ENCODE measurements at places on chromosomes 5 and 9.

DNA sequence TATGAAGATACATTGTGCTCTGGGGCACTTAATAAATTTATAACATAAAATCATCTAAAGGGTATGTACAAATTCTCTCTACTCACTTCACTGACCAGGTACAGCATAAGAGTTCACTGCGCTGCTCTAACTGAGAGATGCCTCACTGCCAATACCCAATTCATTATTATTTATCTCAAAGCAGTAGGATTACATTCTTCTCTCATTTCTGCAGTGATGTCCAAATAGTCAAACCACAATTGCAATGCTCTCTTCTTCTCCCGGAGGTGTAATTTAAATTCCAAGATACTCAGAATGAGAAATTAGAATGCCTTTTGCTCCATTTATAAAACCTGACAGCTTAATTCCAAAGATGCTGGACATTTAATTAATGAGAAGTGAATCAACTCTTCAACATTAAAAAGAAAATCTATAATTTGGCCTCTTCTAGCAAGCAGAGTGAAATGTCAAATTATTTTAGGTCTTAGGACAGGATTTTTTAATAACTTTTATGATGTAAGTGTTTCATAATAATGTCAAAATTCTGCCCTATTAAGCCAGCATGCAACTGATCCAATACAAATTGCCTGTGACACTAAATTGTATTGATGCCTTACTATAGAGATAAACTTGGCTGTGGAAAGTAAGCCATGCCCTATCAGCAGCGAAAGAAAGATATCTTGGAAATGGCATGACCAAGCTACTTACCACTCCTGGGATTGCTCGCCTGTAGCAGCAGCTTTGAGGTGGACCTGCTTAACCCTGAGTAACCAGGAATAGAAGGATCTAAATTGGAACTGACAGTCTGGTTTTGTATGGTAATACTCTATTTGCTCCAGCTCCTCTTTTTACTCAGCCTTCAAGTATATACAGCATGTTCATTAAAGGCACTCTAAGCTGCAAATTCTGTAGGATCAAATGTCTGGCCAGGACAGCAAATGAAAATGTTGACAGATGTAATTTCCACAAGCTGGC is 374.2 kb upstream of the TYRP1 start:
- DNase-seq: no peak

GRCh38 chr9:22457448-22457847 is 10.8 kb downstream of the DMRTA1 start:
- DNase-seq: no peak

- DNase-seq: no peak
Measured at GRCh38 chr5:108111736-108112135, 270.2 kb downstream of the FBXL17 start.

DNA sequence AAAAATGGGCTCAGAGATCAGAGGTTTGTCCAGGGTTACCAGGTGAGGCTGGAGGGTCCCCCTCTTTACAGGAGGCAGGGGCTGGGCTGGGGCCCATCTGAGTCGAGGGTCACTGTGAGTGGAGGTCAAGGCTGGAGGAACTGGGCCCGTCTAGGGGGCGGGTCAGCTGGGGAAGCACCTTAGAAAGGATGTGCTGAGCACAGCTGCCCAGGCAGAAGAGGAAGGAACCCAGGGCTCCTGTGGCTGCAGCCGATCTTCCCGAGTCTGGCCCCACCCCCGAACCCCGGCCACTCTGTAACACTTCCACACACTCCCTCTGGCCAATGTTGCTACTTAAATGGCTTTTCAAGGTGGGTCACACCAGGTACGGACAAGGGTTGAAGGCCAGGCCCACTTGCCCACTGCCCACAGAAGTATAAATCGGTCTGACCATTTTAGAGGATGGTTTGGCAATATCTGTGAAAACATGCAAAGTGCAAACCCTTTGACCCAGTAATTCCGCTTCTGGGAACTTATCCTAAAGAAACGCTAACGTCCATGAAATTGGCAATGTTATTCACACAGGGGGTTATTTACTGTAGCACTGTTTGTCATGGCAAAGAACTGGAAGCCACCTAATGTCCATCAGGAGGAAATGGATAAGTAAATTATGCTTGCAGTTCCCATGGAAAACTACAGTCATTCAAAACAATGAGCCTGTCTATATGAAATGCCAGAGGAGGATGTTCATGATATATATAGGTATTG is 30.5 kb upstream of the EEIG1 start:
- DNase-seq: no peak

DNA sequence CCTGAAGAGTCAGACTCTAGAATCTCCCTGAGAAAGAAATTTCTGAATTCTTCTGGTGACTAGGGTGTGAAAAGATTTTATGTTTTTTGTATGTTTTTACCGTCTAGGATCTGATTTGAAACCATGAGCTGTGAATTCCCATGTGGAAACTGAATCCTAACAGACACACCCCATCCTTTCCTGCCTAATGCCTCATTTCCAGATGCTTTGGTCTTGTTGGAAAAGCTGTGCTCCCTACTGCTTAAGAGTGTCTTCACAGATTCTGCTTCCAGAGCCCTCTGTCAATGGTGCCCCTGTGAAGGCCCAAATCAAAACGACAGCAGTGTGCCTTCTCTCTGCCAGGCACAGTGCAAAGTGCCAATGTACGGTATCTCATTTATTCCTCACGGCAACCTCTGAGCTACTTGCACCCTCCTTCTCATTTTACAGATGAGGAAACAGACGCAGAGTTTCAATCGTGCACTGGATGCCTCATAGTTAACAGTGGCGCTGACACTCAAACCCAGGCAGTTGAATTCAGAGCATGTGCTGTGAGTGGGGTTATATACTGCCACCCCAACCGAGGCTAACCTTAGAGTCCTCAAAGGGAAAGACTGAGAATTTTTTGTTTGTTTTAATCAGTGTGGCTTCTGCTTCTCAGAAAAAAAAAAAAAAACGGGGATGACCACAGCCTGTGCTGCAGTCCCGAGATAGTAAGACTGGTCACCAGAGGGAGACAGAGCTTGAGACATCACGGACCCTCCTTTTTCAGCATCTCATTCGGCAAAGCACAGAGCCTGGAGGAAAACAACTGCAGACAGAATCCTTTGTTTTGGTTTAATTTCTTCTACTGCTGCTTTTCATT is 188.4 kb downstream of the SNCAIP start:
- no peak for DNase-seq

DNA sequence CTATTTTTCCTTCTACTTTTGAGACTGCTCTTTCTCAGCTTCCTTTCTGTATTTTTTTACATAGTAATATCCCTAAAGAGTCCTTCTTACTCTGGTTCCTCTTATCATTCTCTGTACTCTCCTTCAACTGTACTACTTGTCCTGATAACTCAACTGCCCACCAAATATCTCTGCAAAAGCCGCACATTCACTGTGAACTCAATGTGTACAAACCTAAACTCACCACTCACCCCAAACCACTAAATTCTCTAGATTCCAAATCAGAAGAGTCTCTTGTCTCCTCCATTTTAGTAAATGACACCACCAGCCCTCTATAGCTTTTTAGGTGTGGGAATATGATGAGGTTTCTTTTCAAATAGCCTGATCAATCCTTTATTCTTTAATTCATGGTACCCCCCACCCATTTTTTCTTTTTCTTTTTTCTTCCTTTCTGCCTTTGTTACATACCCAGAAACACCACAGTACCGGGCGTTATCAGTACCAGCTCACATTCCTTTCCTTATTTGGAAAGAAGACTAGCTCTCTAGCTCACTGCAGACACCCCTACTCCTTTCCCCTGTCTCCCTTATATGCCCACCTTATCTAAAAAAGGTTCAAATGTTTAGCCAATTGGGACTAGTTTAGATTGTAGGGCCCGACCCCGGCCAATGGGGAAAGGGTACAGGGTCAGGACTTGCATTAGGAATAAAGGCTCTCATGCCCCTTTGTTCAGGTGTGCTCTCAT is 63.1 kb upstream of the RANBP6 start:
- no peak for DNase-seq

- DNase-seq: no peak
Measured at GRCh38 chr5:67297802-67298532, 101.4 kb upstream of the CD180 start.

DNA sequence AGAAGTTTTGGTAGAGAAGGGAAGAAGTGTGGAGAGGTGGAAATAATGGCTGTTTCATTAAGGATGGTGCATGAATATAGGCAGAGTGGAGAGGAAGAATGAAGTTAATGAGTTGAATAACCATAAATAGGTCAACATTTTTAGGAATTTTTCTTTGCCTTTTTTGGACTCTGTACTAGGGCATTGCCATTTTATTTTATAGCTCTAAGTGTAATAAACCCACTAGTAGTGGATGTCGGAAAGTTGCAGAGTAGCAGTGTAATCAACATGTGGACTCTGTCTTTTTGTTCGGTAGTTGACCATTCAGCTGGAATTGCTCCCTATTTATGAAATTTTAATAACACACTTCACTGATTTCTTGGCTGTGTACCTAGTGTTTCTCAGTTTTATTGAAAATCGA is 199.1 kb downstream of the WDR70 start:
- no peak for DNase-seq

DNA sequence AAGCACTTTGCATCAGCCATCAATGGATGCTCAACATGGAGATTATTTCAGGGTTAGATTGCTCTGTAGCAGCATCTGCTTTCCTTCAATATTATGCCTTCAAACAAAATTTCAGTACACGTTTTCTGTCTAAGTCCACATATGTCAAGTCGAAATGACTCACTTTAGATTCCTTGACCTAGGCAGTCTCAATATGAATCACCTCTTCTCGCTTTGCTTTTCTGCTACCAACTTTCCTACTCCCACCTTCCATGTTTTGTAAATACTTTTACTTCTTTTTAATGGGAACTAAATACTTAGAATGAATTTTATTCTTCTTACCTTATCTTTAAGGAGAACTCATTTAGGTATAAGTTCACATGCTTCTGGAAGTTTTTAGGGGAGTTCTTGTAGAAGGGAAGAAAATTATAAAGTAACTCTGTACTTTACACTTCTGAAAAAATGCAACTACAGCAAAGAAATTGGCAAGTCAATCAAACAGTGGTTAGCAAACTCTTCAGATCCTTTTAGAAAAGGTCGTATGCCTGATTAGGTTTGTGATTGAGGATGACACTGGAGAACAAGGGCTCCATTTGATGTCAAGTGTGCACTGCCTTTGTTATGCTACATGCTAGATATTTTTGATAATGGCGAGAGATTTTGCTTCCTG is 478.5 kb upstream of the SMARCA2 start:
- DNase-seq: no peak

- no peak for DNase-seq
Measured at GRCh38 chr9:8649160-8649559, 849.6 kb upstream of the DMAC1 start.

- no peak for DNase-seq
Measured at GRCh38 chr5:88644676-88645075, 238.3 kb downstream of the MEF2C start.

GRCh38 chr5:164497311-164498064 is 992.1 kb downstream of the MAT2B start:
- DNase-seq: no peak

DNA sequence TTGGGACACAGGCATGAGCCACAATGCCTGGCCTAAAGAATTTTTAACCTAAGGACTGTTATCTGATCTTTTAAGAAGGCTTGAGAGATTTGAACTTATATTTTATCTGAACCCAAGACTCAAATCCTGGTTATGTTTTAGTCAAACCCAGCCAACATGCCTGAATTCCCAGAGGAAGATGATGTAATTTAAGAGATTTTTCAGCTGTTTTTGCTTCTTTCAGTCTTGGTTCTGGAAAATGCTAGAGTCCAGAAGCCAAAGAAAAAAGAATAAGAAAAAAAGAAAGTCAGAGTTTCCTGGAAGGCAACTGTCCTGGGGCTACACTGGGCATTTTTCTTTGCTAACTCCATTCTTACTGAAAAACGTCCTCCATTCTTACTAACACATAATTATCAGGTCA is 85.8 kb downstream of the SNX18 start:
- DNase-seq: no peak

DNA sequence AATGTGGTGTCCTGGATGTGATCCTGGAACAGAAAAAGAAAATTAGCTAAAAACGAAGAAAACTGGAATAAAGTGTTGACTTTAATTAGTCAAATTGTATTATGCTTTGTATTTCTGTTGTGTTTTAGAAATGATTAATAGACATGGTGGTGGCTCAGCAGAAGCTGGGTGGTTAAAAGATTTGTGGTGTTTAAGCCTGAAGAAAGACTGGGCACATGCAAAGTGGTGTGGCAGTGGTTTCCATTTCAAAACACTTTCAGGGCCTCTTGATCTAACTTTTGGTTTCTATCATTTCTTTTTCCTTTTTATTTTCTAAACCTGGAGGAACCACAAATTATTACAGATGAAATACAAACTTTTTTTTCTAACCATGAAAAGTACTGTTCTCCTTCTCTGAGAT is 44.1 kb downstream of the ADGRV1 start:
- DNase-seq: no peak

GRCh38 chr5:6910950-6911349 is 197.7 kb downstream of the TENT4A start:
- no peak for DNase-seq

DNA sequence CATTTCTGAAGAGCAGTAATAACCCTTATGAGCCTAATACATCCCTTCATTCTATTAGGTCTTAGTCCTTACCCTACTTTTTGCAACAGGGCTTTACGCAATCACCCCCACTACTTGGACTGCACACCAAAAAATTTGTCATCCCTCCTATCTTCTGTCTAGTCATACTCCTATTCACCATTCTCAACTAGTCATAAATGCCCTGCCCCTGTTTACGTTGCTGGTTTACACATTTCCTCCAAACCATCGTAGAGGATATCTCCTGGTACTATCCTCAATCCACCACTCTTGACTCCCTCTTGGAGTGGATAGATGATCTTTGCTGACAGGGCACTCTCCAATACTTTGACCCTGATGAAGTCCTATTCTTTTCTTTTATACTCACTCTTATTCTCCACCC is 98.2 kb upstream of the CCNG1 start:
- DNase-seq: no peak

DNA sequence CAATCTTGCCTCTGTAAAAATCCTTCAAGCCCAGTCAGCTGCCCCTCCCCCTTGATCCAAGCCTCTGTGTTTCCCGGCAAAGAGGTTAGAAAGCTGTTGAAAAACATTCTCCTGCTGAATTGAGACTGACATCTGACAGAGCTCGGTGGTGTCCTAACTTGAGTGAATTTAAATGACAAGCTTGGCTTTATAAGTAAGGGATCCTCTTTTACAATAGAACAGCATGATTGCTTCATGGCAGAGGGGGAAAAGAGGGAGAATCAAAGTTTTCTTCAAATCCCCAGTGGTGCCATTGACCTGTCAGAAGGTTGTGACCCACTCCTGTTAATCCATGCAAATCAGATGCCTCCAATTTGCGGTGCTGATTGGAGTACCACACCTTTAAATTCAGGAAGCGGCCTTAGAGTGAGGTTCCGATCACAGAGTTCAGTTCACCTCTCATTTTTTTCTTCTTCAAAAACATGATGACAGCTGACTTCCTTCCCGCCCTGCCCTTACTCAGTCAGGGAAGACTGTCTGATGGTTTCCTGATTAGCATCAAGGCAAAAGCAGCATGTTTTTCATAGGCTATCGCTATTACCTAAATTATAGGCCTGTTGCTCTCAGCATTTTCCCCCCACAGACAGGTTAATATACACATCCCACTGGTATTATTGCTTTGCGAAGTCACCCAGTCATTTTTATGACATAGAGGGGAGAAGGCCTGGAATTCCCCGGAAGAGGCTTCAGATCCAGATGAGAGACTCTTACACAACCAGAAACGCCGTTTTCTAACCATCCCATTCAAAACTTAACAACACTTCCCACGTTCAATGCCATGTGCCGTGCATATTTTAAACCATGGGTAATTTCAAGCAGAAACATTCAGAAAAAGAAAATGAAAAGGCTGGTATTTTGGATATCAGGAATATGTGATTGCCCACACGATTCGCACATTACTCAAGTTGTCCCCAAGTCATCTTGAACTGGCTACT is 141.4 kb downstream of the EBF1 start:
- no peak for DNase-seq

All from stimulated activated CD4-positive, alpha-beta T cell treated with anti-CD3 and anti-CD28 coated beads, TNF-alpha, amount 100 ng/mL, for 48 hours (primary cell).